ENCODE measurements at places on chromosomes 2 and 18. TPM values are rescaled to one million over a fixed set of nuclear protein-coding genes. Genes with fewer than 3 reads are reported as not detected.

DNA sequence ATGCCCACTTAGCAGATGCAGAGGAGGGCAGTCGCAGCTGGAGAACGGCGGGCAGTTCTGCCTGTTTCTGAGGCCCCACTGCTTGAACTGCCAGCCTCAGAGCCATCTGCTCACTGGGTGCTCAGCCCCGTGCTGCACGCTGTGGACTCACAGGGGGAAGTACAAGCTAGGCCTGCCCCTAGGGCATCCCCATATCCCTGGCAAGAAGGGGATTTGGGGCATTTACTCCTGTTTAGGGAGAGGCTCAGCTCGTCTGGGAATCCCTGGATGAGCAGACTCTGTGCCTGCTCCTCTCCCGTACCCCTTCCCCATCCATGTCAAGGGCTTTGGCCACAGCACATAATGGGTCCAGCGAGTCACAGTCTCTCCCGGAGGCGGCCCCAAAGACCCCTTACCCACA is 169.8 kb upstream of the PKDCC start:
- no peaks in the 10 kb centered on the region for H3K4me1 ChIP-seq
- no peak overlapping the region for H3K27ac ChIP-seq
- no peak for DNase-seq
- H3K27me3 ChIP-seq: peaks cover 28% of the 10 kb centered on the region

GRCh38 chr2:238446371-238446770 is 19.6 kb downstream of the ASB1 start:
- H3K36me3 ChIP-seq: peaks cover 58% of the 10 kb centered on the region
- H3K27me3 ChIP-seq: no peaks in the 10 kb centered on the region
- H3K4me1 ChIP-seq: peaks cover 4% of the 10 kb centered on the region
- DNase-seq: no peak
- no peak overlapping the region for H3K4me3 ChIP-seq
- H3K27ac ChIP-seq: no peak overlapping the region

GRCh38 chr2:43885132-43885632 is 46.4 kb downstream of the ABCG8 start:
- DNase-seq: no peak
- peaks cover 37% of the 10 kb centered on the region for H3K36me3 ChIP-seq

- H3K4me3 ChIP-seq: no peak overlapping the region
- no peak overlapping the region for H3K27ac ChIP-seq
- no peaks in the 10 kb centered on the region for H3K36me3 ChIP-seq
Measured at GRCh38 chr2:179622112-179622511, 239.3 kb downstream of the ZNF385B start.

Gene MLPH
- total RNA-seq: not detected

Gene C2orf78
- not detected for total RNA-seq

Gene DHRS9
- total RNA-seq: not detected
